Activated T-helper 1 cell treated with anti-CD3 and anti-CD28 coated beads, Interleukin-12 subunit alpha, Interleukin-12 subunit beta, Interleukin-2, Interleukin-4 antibody, amounts not matched to agents 30 ng/mL and 10 ng/mL and 1 ng/mL, durations not matched to agents 14 hours and 24 hours and 36 hours (primary cell): ENCODE measurements at places on chromosomes 16 and 17.
A peak's percentile ranks its signal among the peaks of the same experiment; 100 is the strongest.

- peaks cover 6% of the 10 kb centered on the region for H3K36me3 ChIP-seq
- no peaks in the 10 kb centered on the region for H3K4me1 ChIP-seq
- no peaks in the 10 kb centered on the region for H3K27me3 ChIP-seq
- DNase-seq = no peak
- no peak overlapping the region for H3K4me3 ChIP-seq
Measured at GRCh38 chr17:74807925-74808324, 31.8 kb upstream of the NAT9 start.

DNA sequence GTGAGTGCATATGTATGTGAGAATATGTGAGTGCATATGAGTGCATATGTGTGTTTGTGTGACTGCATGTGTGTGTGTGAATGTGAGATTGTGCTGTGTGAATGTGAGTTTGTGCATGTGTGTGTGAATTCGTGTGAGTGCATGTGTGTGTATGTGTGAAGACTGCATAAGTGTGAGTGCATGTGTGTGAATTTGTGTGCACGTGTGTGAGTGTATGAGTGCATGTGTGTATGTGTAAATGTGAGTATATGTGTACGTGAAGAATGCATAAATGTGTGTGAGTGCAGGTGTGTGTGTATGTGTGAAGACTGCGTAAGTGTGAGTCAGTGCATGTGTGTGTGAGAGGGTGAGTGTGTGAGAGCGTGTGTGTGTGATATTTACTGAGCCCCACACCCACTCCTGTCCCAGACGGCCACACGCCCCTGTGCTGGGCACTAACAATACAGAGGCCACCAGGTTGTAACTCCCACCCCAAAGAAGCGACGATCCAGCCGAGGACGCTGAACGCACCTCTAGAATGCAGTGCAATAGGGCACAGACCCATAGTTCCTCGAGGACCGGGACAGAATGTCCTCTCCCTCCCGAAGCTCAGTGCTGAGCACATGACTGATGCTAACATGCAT lies 97.8 kb downstream of the C16orf95 start:
- H3K4me3 ChIP-seq = no peak overlapping the region
- no peak for DNase-seq
- no peaks in the 10 kb centered on the region for H3K36me3 ChIP-seq
- H3K27ac ChIP-seq = no peak overlapping the region
- H3K27me3 ChIP-seq = no peaks in the 10 kb centered on the region

- no peak for DNase-seq
- peaks cover 4% of the 10 kb centered on the region for H3K27me3 ChIP-seq
- H3K4me3 ChIP-seq = peak overlapping the region; percentile 96
Measured at GRCh38 chr17:80453998-80454556, 22.3 kb downstream of the NPTX1 start.

DNA sequence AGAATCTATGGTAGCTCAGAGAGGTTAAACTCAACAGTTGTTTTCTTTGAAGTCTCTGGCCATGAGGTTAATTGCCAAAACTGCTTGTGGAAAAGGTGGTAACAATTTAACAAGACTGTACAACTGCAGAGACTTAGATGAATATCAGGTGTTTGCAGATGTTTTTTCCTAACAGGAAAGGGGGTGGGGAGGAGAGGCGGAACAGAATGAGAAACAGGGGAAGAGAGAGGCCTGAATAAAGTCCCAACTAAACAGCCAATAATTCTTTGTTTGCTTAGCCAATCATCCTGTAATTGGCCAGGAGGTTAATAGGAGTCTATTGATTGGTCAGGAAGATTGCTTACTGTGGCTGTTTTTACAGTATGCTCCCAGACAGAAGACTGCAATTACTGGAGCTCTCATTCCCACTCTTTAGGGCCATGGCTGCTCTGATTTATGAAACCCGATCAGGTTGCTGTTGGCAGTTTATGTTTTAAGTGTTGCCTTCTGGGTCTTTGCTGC lies 249.7 kb upstream of the TBX2 start:
- H3K27ac ChIP-seq = no peak overlapping the region
- H3K27me3 ChIP-seq = no peaks in the 10 kb centered on the region
- no peak overlapping the region for H3K4me3 ChIP-seq
- peaks cover 5% of the 10 kb centered on the region for H3K4me1 ChIP-seq

GRCh38 chr16:47779201-47780016 lies 318.3 kb downstream of the PHKB start:
- H3K27ac ChIP-seq = peak overlapping the region; percentile 82
- H3K4me1 ChIP-seq = peaks cover 11% of the 10 kb centered on the region
- peak; percentile 6 for DNase-seq
- H3K36me3 ChIP-seq = peaks cover 3% of the 10 kb centered on the region
- peaks cover 2% of the 10 kb centered on the region for H3K27me3 ChIP-seq
- peak overlapping the region; percentile 76 for H3K4me3 ChIP-seq

- H3K27ac ChIP-seq = no peak overlapping the region
- H3K4me3 ChIP-seq = no peak overlapping the region
- H3K4me1 ChIP-seq = peaks cover 7% of the 10 kb centered on the region
- DNase-seq = no peak
- no peaks in the 10 kb centered on the region for H3K36me3 ChIP-seq
Measured at GRCh38 chr17:61414141-61414935, 14.7 kb downstream of the TBX2 start.
